ENCODE measurements at places on chromosomes 3 and 15.

DNA sequence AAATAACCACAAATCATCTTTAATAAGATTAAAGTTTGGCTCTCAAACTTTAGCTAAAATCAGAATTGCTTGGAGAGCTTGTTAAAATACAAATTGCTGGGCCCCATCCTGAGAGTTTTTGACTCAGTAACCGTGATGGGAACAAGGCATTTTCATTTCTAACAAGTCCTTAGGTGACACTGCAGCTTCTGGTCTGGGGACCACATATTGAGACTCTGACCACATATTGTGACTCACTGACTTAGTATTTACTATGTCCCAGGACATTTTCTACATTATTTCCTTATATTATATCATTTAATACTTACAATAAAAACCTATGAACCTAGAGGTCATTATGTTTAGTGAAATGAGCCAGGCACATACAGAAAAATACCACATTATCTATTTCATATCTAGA, 164.5 kb downstream of the ZMAT3 start:
- no peak for DNase-seq

DNA sequence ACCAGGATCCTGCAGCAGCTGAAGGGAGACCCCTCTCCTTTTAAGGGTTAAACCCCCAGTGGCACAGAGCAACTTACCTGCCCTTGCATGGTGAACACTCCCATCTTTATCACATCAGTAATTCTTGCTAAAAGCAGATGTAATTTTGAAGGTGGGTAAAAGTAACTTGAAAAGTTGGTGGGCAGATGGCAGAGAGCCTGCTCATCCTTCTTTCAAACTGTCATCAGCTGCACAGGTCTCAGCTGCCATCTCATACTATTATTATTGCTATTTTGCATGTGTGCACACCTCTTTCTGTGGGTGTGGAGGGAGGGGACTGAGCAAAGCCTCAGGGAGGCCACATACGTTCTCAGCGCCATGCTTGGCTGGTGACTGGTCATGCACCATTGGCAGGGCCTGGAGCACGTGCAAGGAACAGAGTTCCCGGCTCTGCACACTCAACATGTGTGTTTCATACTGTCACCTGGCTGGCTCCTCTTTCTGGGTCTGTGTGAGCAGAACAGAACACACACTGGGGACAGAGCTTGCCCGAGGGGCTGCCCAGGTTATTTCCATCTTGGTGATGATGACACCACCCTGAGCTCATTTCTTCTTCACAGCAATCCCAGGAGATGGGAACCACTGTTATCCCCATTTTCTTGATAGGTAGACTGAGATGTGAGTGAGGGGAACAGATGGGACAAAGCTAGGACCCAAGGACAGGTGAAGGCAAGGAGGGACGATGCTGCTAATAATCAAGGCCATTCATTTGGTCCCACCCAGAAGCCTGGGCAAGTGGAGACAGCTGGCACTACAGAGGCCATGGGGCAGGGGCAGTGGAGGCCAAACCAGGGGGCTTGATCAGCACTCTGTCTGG, 95.8 kb upstream of the KLF13 start:
- DNase-seq, result no peak

- peak; percentile 67 for DNase-seq
These were observed 191.6 kb downstream of the GAP43 start for GRCh38 chr3:115814778-115815380.

DNA sequence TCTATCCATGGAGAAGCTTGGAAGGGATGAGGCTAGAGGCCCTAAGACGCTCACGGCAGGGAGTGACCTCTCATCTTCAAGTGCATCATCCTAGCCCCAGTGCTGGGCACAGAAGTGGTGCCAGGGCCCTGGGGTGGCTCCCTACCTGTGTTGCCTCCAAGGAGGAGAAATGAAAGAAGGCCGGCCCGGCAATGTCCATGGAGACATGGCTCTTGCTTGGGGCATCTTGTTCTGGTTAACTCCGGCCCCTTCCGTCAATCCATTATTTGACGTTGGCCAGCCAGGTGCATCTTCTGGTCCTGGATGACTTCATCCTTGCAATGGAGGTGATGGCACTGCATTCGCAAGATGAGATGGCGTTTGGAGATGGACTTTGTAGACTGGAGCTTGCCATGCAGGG, 83.2 kb upstream of the ALDH1L1 start:
- no peak for DNase-seq

- no peak for DNase-seq
These were observed 9.4 kb upstream of the KIF7 start for GRCh38 chr15:89664441-89665350.

DNA sequence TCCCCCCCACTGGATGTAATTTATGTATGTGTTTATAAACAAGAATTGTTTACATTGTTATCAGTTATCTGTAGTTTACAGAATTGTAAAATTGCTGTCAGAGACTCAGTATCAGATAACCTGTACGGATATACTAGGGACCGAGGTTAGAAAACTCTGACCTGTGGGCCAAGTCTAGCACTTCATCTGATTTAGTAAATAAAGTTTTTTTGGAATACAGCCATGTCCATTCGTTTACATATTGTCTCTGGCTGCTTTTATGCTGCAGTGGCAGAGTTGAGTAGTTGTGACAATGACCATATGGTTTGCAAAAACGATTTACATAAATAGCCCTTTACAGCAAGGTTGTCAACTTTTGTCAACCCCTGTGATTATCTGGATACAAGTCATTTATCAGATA, 52.6 kb downstream of the LRRC28 start:
- DNase-seq, result no peak

- no peak for DNase-seq
These were observed 237.8 kb upstream of the UBE2E1 start for GRCh38 chr3:23567917-23568316.
